ENCODE measurements at places on chromosomes 3 and 15.

DNA sequence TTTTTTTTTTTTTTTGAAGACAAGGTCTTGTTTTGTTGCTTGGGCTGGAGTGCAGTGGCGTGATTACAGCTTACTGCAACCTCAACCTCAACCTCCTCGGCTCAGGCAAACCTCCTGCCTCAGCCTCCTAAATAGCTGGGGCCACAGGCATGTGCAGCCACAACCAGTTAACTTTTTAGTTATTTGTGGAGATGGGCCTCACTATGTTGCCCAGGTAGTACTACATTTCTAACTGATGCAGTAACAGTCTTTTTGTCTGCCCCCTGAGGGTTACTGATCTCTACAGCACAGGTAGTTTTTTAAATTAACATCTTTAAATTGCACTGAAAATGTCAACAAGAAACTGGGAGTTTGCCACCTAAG, 3.4 kb upstream of the LMLN start:
- DNase-seq, result no peak

DNA sequence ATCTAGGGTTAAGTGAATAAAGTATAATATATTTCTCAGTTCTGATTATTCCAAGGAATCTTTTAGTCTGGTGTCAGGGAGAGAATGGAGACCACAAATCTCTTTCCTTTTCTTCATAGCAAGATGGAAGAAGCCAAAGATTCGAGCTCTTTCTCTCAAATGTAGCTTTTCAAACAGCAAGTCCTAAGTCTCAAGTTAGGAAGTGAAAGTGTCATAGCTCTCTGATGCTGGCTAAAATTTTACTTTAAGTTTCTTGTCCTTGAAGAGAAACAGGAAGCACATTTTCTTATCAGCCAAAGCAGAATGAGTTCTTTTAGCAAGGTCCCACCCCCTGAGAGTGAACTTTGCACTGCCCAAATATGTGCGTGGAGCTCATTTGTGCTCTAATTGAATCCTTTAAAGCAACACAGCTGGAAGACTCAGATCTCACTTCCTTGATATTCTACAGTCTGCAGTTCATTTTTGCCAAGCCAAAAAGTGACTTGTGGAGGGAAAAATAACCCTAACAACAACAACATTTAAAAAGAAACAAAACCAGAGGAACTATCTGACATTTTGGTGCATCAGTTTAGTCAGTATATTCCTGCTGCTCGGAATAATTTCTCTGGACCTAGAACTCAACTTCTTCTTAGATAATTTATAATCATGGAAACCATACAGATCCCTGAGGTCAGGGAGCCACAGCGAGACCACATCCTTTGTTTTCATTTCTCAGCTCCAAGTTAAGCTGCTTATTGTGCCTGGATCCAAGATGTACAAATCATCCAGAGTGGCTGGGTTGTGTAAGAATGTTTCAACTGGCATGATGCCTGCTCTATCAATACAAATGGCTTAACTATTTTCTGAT, 238.7 kb upstream of the P2RY1 start:
- DNase-seq, result no peak

DNA sequence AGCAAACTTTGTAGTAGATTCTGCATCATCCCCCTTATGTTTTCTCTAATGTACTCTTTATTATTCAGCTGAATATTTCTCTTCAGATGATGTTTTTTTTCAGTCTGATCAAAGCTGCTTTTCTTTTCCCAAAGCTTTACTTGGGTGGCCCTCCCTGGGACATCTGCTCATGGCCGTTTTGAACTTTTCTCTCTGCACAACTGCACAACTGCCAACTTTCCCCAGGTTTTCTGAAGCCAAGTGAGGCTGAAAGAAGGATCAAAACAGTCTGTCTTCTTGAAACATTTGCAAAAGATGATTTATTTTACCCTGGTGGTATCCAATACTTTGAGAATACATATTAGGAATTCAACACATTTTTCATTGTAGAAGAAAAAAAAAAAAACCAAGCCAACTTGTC, 43.0 kb downstream of the GASK1A start:
- DNase-seq, result no peak

DNA sequence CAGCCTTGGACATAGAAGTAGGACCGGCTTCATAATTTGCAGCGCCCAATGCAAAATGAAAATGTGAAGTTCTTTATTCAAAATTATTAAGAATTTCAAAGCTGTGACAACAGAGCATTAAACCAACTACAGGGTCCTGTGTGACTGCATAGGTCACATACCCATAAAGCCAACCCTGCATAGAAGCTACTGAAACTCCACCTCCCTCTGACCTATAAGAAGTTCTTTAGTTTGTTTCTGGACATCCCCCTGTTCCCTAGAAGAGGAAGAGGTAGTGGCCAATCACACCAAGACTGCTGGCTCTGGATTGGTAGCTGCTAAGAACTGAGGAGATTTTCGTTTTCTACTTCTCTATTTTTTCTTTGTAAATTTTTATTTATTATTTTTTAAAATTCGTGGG, 9.0 kb upstream of the SELENOT start:
- DNase-seq, result no peak

DNA sequence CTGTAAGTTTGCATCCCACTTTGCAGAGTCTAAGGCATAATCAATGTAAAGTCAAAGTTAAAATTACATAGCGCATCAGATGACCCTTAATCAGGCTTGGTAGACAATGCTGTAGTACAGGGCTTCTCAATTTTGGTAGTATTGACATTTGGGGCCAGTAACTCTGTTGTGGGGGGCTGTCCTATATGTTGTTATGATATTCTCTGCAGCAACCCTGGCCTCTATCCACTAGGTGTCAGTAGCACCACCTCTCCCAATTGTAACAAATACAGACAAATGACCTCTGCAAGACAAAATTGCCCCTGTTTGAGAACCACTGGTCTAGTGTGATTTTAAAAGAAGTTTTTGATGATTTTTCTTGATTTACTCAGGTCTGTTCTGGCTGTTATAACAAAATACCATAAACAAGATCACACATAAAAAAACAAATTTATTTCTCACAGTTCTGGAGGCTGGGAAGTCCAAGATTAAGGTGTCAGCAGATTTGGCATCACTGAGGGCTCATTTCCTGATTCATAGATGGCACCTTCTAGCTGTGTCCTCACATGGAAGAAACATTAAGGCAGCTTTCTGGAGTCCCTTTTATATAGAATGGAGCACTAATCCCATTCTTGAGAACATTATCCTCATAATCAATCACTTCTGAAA, 37.6 kb upstream of the SLC9A9 start:
- DNase-seq, result no peak

DNA sequence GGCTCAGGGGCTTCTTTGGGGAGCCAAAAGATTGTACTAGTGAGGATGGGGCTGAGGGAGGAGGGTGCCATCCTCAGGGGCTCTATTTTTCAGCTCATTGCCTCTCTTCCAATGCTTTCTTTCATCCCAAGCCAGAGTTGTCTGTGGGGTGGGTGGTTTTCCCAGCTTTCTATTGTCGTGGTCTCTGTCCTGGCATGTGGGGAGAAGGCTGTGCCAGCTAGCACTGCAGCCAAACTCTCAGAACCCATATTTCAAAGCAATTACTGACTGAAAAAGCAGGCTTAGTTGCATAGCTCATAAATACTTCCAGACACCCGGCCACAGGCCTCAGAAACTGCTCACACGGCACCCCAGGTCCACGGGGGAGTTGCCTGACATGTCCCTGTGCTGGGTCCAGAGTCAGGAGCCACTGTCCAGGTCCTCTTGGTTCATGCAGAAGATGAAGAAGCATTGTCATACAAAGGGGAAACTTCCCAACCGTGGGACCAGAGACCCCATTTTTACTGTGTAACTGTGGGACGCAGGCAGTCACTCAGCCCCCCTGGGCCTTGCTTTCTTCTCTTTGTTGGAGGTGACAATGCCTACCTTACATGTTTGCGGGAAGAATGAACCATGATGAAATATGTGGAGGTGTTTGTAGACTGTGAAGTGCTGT, 27.6 kb downstream of the FGD5 start:
- DNase-seq, result no peak

- no peak for DNase-seq
Observed at GRCh38 chr15:90553248-90553745, 23.6 kb downstream of the CRTC3 start.

GRCh38 chr3:184472723-184473428, 88.7 kb upstream of the EPHB3 start:
- DNase-seq, result no peak

GRCh38 chr3:156353563-156353962, 201.4 kb downstream of the SSR3 start:
- DNase-seq, result no peak

DNA sequence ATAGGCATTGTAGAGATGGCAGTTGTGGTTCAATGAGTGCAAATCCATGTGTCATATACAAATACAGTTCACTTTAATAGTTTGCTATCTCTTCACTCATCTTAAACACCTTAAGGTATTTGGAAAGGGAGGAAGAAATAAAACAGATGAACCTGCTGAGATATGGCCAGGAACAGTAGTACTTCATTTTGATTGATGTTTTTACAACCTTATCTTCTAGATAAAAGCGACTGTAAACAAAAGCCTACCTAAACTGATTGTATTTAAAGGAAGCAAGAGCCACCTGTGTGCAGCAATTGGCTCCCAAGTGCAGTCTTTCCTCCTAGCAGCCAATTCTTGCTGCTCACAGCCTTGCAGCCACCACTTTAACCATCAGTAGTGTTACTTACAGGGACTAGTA, 217.7 kb downstream of the CDIN1 start:
- DNase-seq, result no peak

DNA sequence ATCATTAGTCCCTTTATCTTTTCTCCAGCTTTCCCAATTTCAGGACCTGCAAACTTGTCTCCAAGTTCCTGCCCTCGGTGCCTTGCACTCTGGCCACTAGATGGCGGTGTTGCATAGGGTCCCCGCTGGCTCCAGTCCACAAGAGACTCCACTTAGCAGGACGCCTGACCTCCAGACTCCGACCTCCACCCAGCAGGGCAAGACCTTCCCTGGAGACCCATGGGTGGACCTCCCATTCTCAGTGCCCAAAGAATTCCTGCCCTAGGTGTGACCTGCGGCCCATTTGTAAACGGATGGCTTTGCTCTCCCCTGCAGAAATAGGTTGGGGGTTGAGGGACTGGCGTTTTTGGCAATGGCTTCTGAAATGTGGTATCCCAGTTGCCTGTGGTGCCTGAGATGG, 82.6 kb downstream of the LSM3 start:
- DNase-seq, result peak; percentile 62

DNA sequence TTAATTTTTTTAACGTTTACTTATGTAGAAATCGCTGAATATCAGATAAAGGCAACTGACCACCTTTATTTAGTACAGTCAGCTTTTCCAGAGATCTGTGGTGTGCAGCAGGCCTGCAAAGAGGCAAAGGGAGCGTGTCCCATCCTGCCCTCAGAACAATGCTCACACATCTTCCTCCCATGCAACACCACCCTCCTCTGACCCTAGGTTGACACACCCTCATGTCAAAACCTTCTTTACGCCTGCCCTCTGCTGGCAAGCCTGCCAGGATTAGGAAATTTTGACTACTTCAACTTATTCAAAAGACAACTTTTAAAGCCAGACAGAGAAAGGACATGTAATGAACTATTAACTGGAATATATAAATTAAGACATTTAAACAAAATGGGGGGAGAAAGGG, 513.7 kb downstream of the FOXP1 start:
- DNase-seq, result peak; percentile 51

DNA sequence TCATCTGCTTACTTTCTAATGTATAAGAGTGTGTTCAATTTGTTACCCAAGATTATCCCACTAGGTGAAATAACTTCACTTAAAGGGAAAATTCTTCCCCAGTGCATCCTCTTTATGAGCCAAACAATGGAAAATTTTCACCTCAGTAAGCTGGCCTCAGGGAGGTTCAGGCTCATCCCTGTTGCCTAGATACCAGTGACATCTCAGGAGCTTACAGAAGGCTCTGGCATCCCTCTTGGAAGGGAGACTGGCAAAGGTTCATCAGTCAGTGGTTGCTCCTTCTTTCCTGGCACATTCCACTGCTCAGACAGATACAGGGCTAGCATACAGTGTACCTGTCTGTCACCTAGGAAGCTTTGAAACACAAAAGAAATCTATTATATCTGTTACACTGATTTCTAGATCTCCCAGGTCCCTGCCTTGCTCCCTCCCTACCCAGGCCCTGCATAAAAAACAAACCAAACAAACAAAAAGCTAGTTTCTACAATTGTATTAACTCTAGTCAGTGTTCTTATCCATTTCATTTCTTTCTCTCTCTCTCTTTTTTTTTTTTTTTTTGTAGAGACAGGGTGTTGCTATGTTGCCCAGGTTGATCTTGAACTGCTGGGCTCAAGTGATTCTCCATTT, 1.7 kb downstream of the IP6K2 start:
- DNase-seq, result no peak

DNA sequence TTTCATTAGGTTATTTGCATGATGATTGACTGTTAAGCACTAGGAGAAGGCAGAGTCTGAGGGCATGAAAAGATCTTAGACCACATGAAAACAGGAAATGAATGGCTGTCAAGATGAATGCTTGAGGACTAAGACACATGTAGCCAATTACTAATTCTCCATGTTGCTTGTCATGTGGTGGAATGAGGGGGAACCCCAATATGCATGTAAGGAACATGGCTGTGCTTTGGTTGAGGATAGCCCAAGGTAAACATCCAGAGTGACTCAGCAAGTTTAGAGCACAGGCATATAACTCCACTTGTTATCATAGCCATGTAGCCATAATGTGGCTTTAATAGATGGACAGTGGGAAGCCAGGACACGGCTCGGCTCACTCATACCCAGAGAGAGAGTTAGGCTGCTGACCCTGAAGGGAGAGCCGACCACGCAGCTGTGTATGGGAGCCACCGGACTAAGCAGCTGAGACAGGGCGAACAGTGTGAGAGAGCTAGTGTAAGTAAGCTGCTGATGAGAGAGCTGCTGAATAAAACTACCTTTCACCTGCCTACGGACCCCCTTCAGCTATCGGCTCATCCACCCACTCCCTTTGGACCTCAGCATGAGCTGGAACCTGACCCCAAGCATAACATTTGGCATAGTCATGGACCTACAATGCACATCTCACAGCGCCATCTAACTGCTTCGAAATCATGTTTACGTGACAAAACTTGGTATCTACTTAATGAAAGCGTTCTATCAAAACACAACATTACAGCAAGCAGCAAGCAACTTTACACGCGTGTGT, 37.6 kb downstream of the ANO10 start:
- DNase-seq, result no peak

- DNase-seq, result no peak
Observed at GRCh38 chr3:131701153-131701770, 198.5 kb upstream of the MRPL3 start.

DNA sequence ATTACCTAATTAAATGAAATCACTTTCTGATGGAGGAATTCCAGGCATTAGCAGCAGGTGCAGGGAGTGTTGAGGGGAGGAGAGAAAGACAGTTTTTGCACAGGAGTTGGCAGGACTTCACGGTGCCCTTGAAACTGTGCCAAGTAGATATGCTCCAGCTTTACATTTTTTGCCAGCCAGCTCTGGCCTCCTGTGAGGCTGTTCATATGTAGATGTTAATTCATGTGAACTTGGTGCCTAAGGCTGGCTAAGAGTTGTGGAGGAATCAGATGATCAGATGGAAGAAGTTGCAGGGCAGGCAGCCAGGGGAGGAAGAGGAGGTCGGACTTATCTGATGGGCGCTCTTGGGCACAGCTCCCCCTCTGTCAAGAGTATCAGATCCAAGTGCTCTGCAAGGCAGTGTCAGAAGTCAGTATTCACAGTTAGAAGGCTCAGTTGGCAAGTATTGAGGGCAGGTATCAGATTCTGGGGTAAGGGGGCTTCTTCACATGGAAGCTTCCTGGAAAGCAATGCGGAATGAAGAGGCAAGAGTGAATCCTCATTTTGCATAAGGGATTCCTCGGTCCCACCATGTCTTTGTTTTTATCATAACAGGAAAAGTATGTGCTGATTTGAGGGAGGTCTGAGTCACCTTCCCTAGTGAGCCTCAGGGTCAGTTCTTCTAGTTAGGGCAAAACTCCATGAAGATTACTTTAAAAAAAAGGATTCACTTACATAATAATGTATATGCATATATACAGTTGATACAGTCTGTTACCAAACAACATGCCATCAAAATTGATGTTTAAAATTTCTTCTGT, 172.6 kb upstream of the UMPS start:
- DNase-seq, result no peak
